ENCODE measurements at places on chromosomes 3 and 15.

GRCh38 chr15:78712797-78713515 is 71.9 kb upstream of the CHRNB4 start:
- DNase-seq, result no peak

DNA sequence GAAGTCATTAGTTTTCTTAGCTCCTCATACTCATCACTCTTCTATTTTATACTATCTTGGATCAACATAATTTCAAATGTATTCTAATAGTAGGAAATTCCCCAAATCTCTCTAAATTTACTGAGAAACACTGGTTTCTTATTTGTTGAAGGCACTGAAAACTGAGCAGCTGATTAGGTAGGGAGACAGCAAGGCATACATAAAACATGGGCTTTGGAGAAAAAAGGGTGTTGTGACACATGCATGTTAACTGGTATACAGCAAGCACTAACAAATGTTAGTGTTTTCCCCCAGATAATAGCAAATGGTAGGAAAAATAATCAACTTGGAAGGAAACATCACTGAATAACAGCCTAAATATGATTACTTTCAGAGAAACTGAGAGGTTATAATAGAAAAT is 125.5 kb upstream of the TSPAN3 start:
- no peak for DNase-seq

GRCh38 chr3:59796456-59796855 is 746.6 kb upstream of the CFAP20DC start:
- no peak for DNase-seq

DNA sequence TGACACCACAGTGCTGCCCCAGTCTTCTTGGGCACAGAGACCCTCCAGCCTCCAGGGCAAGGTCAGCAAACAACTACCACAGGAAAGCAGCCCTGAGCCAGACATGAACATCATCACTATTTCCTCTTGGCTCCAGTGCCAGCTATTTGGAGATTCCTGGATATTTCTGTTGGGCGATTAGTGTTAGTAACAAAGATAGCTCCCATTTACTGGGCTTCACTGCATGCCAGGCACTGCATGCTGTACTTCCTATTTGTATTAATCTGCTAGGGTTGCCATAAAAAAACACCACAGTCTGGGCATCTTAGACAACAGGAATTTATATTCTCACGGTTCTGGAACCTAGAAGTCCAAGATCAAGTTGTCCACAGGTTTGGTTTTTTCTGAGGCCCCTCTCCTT is 255.1 kb upstream of the STT3B start:
- no peak for DNase-seq

- no peak for DNase-seq
Observed at GRCh38 chr3:101665851-101666250, 11.1 kb downstream of the ZBTB11 start.

- no peak for DNase-seq
Observed at GRCh38 chr3:32284443-32285212, 46.1 kb downstream of the CMTM8 start.

DNA sequence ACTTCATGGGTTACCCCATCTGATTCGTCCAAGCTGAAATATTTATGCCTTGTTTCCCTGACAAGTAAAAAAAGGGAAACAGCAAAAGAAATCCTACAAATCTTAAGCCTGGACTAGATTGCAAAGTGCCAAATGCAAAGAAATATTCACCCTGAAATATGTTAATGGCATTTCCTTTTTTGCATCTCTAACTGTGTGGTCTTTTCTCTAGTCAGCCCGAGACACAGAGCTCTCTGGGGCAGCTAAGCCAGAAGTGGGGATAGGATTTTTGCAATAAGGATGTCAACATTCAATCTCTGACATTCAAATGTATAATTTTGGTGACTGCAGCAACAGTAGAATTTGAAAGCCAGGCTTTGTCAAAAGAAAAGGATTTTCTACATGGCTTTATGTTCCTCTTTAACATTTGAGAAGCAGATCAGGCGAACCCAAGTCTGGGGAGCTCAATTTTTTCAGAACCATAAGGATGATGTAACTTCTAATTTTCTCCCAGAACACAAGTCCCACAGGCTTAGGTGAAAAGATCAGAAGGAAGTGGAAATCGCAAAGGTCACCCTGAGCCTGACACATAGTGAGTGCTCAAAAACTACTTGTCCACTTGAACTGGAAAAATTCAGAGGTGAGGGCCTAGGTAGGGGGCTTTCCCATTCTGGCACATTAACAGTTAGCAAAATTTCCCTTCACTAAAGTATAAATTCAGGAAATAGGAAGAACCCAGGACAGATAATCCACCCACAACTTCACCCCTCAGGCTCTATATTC is 28.2 kb upstream of the KCNMB3 start:
- no peak for DNase-seq

DNA sequence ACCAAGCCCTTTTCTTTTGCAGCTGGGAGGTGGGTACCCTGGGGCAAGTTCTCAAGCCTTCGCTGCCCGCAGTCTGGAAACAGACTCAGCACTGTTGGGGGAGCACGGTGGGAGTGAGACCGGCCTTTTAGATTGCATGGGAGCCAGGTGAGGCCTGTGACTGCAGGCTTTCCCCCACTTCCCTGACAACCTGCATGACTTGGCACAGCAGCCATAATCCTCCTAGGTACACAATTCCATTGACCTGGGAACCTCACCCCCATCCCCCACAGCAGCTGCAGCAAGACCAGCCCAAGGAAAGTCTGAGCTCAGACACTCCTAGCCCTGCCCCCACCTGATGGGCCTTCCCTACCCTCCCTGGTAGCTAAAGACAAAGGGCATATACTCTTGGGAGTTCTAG is 52.2 kb upstream of the CCDC80 start:
- DNase-seq, result no peak

DNA sequence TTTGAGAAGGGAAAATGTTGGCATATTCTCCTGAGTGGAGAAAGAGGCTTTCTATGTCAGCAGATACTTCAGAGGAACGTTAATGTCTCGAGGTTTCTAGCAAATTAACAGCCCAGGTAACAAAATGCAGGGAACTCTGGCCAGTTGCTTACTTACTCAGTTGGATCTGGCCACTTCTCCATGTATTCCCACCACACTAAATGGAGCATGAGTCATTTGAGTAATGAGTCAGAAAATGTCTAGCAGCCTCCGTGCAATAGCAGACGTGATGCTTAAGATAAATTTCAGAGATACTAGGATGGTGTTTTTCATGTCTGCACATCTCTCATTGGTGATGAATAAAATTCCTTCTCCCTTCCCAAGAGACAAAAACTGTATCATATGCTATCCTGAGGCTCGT is 671.5 kb downstream of the FHIT start:
- no peak for DNase-seq

GRCh38 chr3:106333911-106334618 is 465.3 kb upstream of the CBLB start:
- DNase-seq, result no peak

- DNase-seq, result no peak
Observed at GRCh38 chr3:171845481-171846284, 2.5 kb downstream of the TMEM212 start.

DNA sequence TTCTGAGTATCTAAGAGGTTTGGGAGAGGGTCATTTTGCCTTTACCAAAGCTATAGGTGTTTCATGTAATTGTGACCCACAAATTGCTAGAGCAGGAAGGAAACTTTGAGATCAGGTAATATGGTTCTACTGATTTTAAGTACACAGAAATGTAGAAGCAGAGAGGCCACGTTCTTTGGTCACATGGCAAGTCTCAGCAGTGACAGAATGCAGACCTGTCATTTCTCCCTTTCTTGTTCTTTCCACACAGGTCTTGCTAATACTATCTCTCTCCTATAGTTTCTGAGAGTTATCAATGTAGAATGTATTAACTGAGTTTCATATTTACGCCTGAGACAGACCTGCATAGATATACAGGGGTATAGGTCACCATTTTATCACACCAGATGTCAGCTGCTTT is 10.9 kb upstream of the RTP1 start:
- no peak for DNase-seq

DNA sequence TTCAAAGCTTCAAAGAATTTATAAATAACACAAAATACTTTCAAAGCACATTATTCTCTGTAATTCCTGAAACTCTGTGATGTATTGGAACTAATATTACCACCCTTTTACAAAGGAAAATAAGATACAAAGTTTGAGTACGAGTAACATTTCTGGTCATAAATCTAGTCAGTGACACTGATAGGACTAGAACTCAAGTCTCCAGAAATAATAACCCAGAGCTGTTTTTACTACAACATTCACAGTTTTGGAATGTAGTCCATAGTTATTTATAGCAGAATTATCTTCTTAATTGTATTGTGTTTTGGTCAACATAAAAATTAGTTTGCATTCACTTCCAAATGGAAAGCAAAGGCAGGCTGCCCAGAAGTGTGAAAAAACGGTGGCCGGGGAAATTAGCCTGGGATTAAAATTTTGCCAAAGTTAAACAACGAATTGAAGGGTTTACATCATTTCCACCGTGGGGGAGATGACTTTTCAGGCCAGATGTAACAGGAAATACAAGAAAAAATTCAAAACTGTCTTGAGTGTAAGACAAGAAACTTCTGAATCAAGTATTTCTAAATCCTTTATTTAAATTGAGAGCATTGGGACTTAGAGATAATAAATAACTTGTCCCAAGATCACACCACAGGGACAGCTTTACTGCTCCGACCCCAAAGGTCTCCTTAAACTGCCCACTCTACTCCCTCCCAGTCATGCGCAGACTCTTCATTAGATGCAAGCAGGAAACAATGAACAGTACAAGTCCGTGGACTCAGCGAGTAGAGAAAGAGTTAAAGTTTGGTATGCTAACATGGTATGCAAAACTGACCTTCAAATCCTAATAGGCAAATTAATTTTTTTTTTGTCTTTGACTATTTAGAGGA is 74.3 kb upstream of the VGLL4 start:
- DNase-seq, result no peak

GRCh38 chr3:66479532-66479947 is 21.3 kb downstream of the LRIG1 start:
- no peak for DNase-seq

DNA sequence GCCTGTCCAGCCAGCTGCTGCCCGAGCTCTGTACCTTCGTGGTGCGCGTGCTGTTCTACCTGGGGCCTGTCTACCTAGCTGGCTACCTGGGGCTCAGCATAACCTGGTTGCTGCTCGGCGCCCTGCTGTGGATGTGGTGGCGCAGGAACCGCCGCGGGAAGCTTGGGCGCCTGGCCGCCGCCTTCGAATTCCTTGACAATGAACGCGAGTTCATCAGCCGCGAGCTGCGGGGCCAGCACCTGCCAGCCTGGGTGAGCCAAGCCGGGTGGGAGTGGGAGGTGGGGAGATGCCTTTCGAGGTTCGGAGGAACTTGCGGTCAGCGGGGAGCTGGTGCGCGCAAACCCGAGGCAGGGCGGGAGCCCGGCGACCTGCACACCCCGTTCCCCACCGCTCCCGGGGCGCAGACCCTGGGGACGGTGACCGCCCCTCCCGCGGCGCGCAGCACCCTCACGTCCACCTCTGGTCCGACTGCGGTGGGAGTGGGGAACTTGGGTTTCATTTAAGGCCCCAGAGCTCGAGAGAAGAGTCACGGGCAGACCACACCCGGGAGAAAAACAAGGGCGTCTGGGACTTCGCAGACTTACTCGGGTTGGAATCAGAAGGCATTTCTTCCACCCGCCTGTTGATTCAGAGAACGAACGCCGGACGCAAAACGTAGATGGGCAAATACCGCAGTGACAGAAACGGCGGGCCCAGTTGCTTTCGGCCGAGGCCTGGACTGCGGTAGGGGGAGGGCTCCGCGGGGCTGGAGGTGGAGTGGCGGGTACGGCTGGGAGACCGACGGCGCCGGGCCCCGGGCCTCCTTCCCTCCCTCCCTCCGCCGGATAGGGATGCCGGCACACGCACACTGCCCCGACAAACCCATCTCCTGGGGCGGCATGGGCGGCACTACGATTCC is 708 bp downstream of the ESYT3 start:
- DNase-seq, result no peak

DNA sequence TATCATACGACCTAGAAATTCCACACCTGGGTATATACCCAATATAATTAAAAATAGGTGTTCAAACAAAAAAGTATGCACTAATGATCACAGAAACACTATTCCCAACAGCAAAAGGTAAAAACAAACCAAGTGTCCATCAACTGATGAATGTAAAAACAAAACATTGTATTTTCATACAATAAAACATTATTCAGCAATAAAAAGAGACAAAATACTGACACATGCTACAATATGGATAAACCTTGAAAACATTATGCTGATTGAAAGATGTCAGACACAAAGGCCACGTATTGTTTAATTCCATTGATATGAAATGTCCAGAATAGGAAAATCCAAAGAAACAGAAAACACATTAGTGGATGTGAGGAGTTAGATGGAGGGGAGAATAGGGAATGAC is 71.0 kb downstream of the RPL22L1 start:
- DNase-seq, result no peak

DNA sequence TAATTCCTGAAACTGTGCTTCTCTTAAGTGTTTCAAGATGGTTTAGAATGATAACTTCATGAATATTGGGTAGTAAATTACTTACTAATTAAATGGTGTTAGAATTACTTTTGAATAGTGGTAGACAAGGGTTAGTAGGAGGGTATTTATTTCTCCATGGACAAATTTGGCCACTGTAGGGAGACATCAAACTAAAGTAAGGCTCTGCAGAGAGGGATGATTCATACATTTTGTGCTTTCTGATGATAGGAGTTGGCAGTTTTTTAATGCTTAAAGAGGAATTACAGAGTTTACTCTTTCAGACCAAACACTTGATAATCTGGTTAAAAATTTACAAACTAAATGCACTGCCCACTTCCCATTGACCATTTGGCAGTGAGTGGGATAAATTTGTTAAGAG is 127.6 kb downstream of the NAALADL2 start:
- no peak for DNase-seq

DNA sequence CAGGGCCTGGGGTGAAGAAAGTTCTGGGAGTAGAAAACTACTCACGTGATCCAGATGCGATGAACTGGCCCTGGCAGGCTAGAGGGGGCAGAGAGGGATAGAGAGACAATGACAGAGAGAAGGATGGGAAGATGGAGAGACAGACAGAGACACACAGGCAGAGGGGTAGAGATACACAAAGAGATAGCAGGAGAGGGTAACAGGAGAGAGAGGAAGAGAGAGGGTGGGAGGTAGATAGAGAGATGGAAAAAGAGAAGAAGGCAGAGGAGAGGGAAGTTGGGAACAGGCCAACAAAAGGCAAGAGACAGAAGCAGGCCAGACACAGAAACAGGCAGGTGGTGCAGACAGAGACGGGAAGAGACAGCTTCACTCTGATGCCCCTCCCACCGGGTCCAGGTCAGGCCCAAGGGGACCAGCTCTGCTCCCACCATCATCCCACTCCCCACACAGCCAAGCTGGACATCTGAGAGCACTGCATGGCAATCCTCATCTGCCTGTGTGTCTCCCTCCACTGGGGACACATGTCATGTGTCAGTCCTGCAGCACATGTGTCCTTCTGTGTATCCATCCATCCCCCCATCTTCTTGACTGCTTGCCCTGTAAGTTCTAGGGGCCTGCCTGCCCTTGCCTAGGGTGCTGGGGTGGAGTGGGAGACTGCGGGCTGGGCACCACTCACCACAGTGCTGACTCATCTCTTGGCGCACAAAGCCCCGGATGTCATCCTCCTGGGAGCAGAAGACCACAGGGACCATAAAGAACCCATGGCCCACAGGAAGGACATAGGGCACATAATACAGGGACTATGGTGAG is 2.2 kb upstream of the UCN2 start:
- DNase-seq, result no peak

DNA sequence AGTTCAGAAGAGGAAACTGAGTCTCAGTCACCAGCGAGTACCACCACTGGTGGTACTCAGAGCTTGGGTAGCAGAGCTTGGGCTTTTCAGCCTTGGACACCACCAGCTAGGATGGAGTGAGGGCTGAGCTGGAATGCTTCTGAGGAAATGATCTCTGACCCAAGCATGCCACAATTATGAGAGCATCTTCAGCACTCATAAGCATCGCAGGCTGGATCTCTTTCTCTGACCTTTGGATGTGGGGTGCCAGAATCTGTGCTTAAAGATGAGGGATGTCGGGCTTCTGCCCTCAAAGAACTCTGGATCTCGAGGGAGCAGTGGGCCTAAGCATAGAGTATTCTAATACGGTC is 36.4 kb downstream of the ZNF710 start:
- no peak for DNase-seq

All from NCI-H2081 treated with DMSO at 0.1 percent for 48 hours (cell line).